ENCODE measurements at places on chromosomes 12 and 14.

GRCh38 chr12:44464180-44464579, 411.9 kb downstream of the NELL2 start:
- DNase-seq = no peak

DNA sequence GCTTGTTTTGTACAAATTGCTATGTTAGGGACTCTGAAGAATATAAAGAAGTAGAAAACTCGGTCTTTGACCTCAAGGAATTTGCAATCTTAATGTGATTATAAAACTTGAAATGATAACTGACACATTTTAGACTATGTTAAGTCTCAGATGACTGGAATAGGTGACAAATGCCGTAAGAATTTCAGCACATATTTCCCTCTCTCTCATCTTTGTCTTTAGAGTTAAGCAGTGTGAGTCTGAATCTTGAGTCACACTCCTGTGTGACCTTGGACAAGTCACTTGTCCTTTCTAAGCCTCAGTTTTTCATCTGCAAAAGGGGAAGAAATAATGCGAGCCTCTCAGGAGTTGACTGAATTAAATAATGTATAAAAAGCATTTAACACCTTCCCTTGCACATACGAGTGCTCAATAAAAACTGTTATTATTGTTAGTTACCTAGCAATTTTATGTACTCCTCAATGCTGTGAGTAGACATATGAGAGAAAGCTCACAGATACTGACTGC, 103.7 kb downstream of the DYRK2 start:
- no peak for DNase-seq

DNA sequence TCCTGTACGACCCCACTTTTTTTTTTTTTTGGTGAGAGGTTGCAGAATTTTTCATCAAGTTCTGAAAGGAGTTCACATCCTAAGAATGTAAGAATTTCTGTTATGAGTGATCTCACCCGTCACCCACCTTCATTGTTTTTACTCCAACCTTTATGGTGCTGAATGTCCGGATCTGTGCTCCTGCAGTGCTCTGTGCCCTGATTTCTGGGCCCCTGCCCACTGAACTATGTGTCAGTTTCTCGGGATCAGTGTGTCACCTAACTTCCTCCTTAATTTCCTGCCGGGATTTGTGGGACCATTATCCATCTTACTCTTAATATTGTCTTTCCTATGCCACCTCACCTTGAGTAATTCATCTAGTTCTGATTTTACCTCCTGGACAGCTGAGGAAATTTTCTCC, 11.6 kb downstream of the RASSF8 start:
- DNase-seq = no peak

GRCh38 chr14:77077040-77077439, 21.0 kb upstream of the CIPC start:
- DNase-seq = no peak
